Activated CD4-positive, alpha-beta memory T cell treated with anti-CD3 and anti-CD28 coated beads for 36 hours (primary cell): ENCODE measurements at places on chromosomes 1 and 21. TPM values are rescaled to one million over a fixed set of nuclear protein-coding genes. Genes with fewer than 3 reads are reported as not detected.

DNA sequence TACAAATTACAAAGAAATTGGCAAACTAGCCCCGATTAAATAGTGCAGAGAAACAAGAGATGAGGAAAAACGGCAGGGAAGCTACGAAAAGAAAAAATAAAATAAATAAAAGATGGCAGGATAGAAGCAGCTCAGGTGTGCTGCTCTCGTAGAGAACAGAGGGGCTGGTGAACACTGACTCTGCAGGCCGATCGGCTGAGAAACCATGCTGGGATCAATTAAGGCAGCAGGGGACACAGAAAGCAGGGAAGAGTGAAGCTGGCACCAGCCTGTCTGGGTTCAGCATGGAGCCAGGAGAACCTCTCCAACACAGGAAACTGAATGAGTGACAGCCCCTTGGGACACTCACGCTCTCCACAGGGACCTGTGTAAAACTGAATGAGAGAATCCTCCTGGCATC, 39.5 kb upstream of the TMPRSS15 start:
- DNase-seq, result no peak

The GNAI3 gene
- total RNA-seq, result 9.2 TPM

The SH2D1B gene
- not detected for total RNA-seq

The FNBP1L gene
- total RNA-seq, result 1.2 TPM

The TNFRSF18 gene
- 387 TPM for total RNA-seq

GRCh38 chr1:107687849-107688753, 276.9 kb downstream of the VAV3 start:
- DNase-seq, result no peak

GRCh38 chr1:158203693-158204457, 23.2 kb downstream of the CD1D start:
- DNase-seq, result no peak

GRCh38 chr21:37380349-37381323, 14.1 kb downstream of the DYRK1A start:
- no peak for DNase-seq

- no peak for DNase-seq
Observed at GRCh38 chr21:36765229-36765628, 66.3 kb downstream of the SIM2 start.

- DNase-seq, result no peak
Observed at GRCh38 chr1:228108055-228108690, 926 bp downstream of the MRPL55 start.

- DNase-seq, result peak; percentile 80
Observed at GRCh38 chr1:150233359-150234308, 2.3 kb downstream of the ANP32E start.

DNA sequence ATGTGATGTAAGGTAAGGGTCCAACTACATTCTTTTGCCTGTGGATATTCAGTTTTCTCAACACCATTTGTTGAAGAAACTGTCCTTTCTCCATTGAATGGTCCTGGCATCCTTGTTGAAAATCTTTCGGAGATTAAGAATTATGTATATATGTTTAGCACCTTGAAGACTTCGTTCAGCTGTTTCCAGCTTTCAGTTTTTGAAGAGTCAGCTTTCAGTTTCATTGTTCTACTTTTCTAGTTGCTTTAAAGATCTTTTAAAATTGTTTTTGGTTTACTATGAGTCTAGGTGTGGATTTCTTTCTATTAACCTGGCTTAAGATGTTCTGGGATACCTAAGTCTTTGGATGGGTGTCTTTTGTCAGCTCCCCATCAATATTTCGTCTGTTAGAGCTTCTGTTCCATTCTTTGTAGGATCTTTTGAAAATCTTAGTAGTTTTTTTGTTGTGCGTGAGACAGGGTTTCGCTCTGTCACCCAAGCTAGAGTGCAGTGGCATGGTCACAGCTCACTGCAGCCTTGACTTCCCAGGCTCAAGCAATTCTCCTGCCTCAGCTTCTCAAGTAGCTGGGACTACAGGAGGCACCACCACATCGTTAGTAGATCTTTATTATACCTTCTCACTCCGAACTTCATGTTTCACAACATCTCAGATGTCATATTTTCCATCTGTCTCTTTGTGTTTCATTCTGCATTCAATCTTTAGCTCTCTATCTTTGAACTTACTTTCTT, 353.5 kb upstream of the B3GALT2 start:
- DNase-seq, result peak; percentile 50

The TMPRSS15 gene
- total RNA-seq, result not detected

DNA sequence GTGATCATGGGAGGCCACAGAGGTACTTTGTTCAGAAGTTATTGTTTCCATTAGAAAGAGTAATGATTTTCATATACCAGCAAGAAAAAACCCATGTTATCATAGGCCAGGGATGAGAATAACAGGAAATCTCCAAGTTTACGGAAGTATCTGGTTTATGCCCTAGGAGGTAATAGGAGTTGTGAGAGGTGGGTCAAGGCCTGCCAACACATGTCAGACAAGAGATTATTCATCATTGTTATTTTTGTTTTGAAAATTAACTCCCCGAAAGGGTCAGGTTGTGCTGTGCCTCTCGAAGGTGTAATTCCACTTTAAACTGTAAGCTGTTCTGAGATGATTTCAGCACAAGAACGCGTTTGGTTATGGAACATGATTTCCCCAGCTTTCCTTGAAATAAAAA, 218.4 kb downstream of the CAMTA1 start:
- no peak for DNase-seq

- DNase-seq, result no peak
Observed at GRCh38 chr1:240189386-240189989, 97.8 kb downstream of the FMN2 start.

- DNase-seq, result no peak
Observed at GRCh38 chr1:91700771-91701471, 185.0 kb downstream of the TGFBR3 start.

GRCh38 chr1:210447456-210448057, 118.9 kb downstream of the HHAT start:
- DNase-seq, result no peak

The UBL4B gene
- not detected for total RNA-seq

GRCh38 chr1:67596674-67597073, 88.3 kb upstream of the GADD45A start:
- no peak for DNase-seq

GRCh38 chr1:172497230-172497629, 35.7 kb upstream of the SUCO start:
- DNase-seq, result no peak

- DNase-seq, result no peak
Observed at GRCh38 chr1:177950506-177950905, 19.4 kb downstream of the SEC16B start.

The NPPB gene
- not detected for total RNA-seq

The FAAP20 gene
- total RNA-seq, result 64.9 TPM

GRCh38 chr1:42998386-42998785, 39.7 kb upstream of the SLC2A1 start:
- no peak for DNase-seq

DNA sequence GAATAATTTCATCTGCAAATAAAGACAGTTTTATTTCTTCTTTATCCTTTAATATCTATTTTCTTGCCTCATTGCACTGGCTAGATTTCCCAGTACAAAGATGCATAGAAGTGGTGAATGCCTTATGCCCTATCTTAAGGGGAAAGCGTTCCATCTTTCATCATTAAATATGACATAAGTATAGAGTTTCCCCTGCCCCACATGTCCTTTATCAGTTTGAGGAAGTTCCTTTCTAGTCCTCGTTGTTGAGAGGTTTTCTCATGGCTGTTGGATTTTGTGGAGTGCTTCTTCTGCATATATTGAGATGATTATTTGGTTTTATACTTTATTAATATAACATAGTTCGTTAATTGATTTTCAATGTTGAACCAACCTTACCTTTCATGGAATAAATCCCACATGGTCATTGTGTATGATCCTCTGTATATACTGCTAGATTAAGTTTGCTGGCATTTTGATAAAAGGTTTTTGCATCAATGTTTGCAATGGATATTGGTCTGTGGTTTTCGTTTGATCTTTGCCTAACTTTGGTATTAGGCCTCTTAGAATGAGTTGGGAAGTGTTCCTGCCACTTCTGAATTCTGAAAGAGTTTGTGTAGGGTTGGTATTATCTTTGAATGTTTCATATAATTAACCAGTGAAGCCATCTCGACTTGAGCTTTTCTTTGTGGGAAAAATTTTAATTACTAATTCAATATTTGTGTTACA, 15.6 kb downstream of the PRKACB start:
- no peak for DNase-seq

DNA sequence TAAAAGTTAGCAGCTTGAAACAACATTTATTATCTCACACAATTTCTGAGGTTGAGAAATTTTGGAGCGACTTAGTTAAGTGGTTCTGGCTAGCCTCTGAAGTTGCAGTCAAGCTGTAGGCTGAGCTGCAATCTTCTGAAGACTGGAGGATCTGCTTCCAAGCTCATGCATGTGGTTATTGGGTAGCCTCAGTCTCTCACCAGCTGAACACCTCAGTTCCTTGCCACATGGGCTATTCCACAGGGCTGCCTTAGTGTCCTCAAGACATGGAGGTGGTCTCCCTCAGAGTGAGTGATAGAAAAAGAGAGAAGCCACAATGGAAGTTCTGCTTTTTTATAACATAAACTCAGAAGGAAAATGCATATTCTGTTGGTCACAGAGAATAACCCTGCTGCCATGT, 92.0 kb upstream of the CAMK1G start:
- DNase-seq, result no peak

The SEC22B gene
- 20.8 TPM for total RNA-seq

DNA sequence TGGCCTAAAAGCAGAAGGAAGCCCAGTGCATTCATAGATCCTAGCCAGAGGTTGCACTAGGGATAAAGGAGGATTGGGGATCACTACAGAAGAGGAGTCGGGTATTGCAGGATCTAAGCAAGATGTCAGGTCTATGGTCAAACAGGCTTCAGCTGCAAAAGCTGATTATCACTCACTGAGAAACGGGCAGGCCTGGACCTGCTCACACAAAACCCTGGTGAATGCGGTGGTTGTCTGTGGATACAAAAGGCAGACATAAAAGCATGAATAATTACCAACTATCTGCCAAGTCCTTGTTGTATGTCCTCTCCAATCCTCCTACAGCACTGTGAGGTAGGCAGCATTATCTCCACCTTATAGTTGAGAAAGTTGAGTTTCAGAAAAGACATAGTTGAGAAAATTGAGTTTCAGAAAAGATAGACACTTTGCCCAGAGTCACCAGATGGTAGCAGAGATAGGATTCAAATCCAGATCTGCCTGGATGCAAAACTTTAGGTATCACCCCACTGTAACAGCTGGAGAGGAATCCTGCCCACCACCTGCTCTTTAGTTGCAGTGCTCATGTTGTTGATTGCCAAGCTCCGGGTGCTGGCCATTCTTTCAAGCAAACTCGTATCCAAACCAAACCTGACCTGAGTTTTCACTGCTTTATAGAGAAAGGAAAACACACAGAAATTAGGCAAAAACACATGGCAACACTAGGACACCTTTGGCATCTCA, 49.6 kb upstream of the HOOK1 start:
- DNase-seq, result no peak

DNA sequence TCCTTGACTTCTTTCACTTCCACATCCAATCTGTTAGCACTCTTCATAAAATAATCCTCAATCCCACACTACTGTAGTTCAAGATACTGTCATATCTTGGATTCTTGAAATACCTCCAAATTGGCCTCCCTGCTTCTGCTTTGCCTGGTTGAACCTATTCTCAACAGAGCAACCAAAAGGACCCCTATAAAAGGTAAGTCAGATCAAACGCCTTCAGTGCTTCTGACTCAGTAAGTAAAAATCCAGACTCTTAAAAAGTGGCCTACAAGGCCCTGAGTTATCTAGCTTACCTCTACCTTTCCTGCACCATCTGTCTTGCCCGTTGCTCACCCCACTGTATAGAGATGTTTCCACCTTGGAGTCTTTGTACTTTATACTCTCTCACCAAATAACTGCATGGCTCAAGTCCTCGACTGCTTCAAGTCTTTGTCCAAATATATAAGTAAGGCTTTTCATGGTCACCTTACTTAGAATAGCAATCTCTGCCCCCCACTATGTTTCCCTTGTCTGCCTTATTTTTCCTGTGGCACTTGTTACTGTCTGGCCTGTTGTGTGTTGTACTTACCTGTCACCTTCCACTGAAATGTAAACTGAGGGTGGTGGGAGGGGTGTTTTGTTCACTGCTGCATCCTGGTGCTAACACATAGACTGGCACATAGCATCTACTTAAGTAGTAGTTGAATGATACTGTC, 5.1 kb upstream of the PIGV start:
- DNase-seq, result no peak

GRCh38 chr1:178051071-178051470, 42.8 kb upstream of the RASAL2 start:
- no peak for DNase-seq

DNA sequence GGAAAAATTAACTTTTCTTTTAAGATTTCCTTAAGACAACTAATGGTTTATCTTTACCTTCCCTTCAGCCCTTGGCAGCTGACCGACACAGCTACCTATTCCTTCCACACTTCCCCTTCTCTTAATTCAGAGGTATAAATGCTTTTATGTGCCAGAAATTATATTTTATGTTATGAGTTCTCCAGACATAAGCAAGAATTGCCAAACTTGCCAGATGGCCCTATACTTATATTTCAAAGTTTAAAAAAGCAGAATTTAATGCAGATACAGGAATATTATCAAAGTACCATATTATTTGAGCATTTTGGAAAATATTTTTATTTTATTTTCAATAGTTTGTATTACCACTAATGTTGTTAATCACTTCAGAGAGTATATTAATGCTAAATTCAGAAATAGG, 445.0 kb downstream of the PTBP2 start:
- no peak for DNase-seq

GRCh38 chr1:209086486-209087192, 496.9 kb upstream of the CAMK1G start:
- no peak for DNase-seq

DNA sequence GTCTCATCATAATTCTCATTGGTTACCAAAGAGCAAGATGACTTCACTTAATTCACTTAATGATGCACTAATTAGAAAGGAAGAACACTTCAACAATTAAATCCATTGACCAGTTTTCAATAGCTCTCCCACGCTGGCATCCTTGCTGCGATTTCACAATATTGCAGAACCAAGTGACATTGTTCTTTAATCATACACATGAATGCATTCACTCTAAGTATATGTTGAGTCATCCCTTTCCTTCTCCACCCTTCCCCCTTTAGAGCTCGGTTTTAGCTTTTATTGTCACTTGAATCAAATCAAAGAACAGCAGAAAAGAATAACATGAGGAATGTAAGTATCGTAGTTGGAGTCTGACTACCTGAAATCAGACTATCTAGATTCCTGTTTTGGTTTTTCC, 233.6 kb upstream of the FMN2 start:
- no peak for DNase-seq

- DNase-seq, result no peak
Observed at GRCh38 chr1:104488296-104489015, 738.8 kb downstream of the AMY1C start.

GRCh38 chr1:239771550-239771949, 320.1 kb upstream of the FMN2 start:
- DNase-seq, result no peak

GRCh38 chr1:45863218-45863617, 59.8 kb downstream of the MAST2 start:
- DNase-seq, result no peak

The CFAP141 gene
- not detected for total RNA-seq
